ENCODE measurements at places on chromosomes 3 and 15.

DNA sequence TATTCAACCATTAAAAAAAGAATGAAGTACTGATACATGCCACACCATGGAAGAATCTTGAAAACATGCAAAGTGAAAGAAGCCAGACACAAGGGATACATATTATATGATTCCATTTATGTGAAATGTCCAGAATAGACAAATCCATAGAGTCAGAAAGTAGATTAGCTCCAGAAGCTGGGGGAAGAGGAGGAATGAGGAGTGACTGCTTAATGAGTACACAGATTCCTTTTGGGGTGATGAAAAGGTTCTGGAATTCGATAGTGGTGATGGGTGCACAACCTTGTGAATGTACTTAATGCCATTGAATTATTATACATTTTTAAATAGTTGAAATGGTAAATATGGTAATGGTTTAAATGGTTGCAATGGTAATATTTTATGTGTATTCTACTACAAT lies 90.6 kb upstream of the SPATA12 start:
- DNase-seq: no peak

DNA sequence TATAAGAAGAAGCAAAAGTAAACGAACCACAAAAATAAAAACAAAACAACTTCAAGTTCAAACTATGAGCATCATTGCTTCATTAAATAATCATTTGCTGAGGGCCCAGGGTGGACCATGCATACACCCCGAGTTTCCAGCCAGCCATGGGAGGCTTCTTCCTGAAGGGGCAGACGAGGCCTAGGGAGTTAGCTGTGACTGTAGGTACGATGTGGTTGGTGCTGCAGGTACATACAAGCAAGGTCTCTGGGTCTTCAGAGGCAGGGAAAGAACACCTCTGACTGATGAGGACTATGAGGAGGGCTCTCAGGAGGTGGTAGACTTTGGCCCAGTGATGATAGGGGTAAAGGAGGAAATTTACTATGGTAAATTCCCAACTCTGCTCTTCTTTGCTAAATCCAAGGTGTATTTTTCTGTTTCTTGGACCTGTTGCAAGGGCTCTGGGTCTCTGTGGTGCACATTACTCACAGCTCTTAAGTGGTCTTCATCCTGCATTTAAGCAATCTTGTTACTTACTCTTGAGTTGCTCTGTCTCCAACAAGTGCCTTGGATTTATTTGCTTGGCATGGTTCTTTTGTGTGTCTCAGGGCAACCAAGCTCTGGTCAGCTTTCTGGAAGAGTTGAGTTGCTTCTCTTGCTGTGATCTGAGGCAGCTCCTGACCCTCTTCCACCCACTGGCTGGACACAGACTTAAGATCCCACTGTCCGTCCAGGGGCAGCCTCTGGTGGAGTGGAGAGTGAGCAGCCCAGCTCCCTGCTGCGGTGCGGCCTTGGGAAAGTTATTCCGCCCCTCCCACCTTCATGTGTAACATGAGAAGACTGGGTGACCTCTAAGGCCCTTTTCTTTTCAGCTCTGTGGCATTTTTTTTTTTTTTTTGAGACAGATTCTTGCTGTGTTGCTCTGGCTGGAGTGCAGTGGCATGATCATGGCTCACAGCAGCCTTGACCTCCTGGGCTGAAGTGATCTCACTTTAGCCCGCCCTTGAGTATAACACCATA lies 56.1 kb upstream of the KIF23 start:
- DNase-seq: no peak

DNA sequence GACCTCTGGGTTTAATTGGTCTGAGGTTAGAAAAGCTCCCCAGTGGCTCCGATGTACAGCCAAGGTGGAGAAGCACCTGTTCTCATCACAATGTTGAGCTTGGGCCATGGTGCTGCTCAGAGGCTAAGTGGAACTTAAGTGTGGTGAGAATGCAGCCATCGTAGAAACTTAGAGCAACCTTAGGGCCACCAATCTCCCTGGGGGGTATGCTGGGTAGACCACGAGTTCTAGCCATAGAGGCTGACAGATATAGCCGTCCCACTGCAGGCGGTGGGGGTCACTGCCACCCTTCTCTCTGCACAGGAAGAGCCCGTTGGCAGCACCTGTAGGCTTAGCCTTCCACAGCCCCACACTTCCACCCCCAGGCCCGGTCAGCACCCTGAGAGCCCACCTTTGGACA lies 38.0 kb downstream of the MGLL start:
- no peak for DNase-seq

DNA sequence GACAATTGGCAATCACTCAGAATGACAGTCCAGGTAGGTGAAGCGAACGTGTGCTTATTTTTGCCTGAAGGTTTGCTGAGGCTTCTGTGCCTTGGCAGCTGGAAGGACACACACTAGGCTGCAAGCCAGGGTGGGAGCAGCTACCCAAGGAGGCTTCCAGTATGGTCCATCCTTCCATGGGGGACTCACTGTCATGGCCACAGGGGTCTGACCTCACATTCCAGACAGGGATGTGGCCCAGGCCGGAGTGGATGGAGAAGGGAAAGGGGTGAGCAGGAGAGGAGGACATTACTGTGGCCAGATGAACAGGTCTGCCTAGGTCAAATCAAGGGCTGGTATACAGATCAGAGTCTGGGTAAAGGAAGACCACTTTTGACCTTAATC lies 247.7 kb downstream of the ADAMTS17 start:
- no peak for DNase-seq

GRCh38 chr3:18533039-18533438 lies 107.9 kb upstream of the SATB1 start:
- no peak for DNase-seq
